ENCODE measurements at places on chromosomes 6 and 20.

- DNase-seq, result no peak
Observed at GRCh38 chr6:129957941-129958898, 60.2 kb upstream of the L3MBTL3 start.

- DNase-seq, result no peak
Observed at GRCh38 chr6:23327621-23328020, 758.3 kb downstream of the HDGFL1 start.

DNA sequence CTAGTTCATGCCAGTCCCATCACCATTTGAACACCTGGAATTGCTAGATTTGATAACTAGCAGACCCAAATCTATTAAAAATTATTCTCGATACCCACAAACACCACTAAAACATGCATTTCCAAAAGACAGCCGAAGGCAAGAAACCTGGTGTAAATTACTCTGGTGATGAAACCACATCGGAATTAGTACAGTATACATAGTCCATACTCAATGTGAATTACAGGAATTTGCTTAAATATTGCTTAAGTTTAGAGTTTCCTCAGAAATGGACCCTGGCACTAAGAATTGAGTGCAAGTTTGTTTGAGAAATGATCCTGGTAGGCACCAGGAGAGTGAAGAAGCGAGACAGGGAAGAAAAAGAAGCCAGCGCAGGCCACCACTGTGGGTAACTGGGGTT lies 13.7 kb downstream of the LY86 start:
- no peak for DNase-seq

GRCh38 chr6:11094411-11094851 lies 797 bp downstream of the SMIM13 start:
- DNase-seq, result peak; percentile 69

DNA sequence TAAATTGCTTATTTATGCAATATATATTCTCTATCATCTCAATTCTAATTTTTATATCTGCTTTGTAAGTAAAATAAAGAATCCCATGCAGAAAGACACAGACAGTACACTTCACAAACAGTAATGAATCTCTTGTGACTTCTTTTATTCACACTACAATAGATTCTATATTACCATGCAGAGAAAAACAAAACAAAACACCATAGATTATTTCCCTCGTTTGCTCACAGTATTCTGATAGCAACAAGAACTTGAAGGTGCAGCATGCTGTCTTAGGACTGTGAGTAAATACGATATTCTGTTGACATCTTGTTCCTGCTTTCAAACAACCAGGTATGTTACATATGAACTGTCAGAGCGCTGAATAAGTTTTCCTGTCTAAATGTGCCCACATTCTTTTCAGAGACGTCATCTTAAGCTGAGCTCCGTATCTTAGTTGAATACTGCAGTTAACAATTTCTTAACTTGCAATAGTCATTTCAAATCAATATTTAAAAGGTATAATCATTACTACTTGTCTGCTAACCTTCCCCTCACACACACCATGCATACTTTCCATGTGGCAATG lies 140.1 kb downstream of the BTBD9 start:
- DNase-seq, result no peak

- no peak for DNase-seq
Observed at GRCh38 chr6:152323376-152323775, 313.8 kb downstream of the SYNE1 start.

DNA sequence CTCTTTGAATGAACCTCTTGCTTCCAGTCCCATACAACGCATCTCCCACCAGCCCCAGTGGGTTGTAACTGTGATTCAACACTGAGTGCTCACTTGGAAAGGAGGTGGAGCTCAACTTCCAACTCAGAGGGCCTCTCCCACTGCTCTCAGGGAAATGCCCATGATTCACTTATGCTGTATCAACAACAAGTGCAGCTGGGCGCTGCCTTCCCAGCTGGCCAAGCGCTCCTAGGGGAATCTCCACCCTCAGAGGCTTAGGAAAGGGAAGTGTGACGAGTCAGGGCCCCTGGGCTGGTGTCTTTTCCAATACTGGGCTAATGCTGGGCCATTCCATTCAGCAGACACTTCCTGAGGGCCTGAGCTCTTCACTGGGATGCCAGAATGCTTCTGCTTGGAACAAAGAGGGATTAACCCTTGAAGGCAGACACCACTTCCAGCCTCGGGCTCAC lies 8.1 kb upstream of the OCSTAMP start:
- DNase-seq, result peak; percentile 77

DNA sequence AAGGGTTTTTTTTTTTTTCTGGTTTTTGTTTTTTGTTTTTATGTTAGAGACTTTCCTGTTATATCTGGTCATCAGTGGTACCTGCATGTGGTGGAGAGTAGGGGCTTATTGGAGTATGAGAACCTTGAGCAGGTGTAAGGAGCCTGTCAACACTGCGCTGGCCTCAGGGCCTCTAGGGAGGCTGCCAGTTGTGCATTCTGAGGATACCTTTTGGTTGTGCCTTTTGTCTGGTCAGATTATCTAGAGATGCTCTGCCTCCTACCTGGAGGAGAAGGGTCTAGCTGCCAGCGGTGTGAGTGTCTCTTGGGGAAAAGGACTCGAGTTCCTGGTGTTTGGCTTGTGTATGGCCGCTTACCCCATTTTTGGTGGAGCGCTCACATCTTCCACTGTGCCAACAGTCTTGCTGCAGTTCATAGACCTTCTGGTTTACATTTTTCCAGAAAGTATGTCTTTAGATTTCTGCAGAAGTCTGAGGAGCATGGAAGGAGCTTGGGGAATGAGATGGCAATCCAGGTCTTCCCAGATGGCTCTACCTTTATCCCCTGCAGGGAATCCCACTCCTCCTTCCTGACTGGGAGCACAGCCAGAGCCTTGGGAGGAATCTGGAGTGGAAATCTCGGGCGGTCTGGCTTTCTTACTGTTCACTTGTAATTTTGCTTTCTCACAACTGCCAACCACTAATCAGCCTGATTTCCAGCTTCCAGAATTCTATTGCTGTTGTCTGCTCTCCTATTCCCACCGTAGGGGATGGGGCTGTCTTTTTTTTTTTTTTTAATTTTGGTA lies 49.9 kb downstream of the PTPN1 start:
- DNase-seq, result no peak

DNA sequence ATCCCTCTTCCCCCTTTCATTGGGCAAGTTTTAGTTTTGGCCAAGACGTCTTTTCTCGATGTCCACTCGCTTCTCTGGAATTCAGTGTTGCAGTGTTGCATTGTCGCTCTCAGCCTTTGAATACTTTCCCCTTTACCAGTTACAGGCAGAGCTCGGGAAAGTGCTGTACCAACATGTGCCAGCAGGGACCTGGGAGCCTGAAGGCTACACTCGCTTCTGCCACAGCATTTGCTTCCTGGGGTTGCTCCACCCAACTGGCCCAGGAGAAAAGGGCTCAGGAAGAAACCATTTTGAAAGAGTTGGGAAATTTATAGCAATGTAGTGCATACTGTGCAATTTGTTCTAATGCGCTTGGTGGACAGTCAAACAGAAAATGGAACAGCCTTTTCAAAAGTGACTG lies 78.6 kb downstream of the LINC00237 start:
- DNase-seq, result no peak

DNA sequence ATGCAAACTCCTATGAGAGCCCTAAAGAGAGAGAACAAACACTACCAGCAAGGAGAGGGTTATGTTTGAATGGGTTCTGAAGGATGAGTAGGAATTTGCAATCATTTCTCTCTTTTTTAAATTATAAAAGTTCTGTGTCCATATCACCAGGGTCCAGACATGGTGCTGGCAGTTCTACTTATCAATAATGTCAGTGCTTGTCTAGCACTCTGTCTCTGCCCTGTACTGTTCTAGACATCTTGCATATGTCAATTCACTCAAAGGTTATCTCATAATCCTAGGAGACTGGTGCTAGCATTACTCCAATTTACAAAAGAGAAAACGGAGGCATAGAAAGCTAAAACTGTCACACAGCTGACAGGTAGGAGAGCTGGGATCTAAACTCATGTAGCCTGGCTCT lies 101.3 kb downstream of the VEGFA start:
- no peak for DNase-seq

DNA sequence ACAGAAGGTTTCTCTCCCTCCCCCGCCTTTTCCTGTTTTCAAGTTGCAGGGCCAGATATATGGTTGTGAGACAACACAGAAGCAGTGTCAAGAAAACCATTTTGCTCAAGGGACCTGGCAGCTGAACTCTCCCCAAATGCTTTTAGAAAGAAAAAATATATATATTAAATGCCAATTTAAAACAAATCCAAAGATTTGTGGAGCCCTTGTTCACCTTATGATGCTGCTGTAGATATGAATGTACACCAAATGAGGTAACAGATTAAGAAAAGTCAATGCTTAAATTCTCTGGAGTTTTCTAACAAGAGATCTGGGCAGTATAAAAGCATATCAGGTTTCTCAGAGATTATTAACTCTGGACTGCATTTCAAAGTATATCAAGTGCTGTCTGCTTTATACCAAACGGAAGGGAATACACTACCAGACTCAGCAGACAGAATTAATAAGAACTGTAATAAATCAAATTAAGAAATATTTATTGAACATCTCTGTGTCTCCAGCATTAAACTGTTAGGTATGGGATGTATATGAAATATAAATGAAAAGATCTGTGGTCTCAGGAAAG lies 357.5 kb downstream of the HDGFL1 start:
- DNase-seq, result peak; percentile 26

DNA sequence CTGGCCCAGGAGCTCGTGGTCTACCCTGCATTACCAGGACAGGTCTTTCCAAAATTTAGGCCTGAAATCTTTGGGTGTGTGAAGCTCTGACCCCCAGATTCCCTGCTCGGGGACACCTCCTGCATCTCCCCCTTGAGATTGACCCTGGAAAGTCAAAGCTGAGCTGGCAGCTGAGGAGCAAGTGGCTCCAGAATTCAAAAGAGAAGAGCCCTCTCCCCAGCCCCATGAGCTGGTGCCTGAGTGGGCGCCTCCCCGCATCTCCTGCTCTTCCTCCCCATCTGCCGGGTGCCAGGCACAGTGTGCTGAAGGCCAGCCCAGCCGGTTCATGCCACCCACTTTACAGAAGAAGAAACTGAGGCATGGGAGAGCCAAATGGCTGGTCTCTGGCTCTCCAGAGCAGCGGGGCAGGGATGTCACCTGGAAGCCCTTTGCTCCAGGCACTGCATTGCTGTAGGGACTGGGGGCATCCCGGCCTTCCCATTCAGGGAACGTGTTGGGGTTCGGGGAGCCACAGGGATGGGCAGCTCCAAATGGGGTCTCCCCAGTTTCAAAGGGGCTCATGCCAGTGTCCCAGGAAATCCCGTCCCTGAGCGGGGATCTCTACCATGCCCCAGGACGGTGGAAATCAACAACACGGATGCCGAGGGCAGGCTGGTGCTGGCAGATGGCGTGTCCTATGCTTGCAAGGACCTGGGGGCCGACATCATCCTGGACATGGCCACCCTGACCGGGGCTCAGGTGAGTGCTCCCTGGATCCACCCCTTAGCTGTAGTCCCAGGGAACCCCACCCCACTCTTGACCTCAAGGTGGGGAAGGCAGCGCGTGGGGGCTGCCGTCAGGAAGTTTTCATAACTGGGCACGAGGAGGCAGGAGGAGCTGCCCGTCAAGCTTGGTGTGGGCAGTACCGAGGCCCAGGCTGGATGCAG lies 20.5 kb downstream of the NPEPL1 start:
- no peak for DNase-seq
